Vagina (tissue), 2 donors: ENCODE measurements at places on chromosomes 12 and 14. TPM values are rescaled to one million over a fixed set of nuclear protein-coding genes. Genes with fewer than 3 reads are reported as not detected.

The LBHD2 gene
- total RNA-seq: not detected

DNA sequence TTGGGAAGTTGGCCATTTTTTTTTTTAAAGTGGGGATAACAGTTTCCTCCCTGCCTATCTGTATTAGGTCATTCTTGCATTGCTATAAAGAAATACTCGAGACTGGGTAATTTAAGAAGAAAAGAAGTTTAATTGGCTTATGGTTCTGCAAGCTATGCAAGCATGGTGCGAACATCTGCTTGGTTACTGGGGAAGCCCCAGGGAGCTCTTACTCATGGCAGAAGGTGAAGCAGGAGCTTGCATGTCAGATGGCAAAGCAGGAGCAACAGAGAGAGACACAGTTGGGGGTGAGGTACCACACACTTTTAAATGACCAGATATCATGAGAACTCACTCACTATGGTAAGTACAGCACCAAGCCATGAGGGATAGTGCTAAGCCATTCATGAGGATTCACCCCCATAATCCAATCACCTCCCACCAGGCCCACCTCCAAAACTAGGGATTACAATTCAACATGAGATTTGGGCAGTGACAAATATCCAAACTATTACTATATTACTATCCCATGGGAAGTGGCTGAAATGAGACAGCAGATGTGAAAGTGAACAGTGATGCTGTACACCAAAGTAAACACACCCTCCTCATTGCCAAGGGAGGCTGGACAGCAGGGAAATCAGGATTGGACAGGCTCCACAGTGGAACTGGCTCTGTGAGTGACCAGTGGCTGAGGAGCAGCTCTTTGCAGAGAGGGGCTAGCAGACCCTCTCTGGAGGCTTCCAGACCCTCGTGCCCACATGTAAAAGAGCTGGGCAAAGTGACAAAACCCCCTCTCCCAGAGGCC, 40.5 kb downstream of the CRACR2A start:
- no peak for DNase-seq

GRCh38 chr14:51400139-51400538, 160.1 kb downstream of the TMX1 start:
- DNase-seq: no peak

DNA sequence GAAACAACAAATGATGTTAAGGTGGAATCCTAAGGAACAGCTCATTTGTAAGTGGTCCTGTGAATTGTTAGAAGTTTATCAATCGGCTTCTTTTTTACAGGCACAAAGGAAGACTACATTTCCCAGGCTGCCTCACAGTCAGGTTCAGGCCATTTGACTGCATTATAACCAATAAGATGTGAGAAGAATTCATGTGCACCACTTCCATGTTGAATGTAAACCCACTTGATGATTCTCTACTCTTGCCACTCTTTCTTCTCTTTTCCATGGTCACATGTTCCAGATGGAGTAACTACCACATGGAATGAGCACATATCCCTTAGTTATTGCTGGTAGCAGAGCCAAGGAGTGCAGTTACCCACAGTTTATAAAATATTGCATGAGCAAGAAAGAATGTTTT, 67.1 kb upstream of the GZMB start:
- no peak for DNase-seq

GRCh38 chr12:121534495-121535148, 46.2 kb downstream of the KDM2B start:
- DNase-seq: no peak

GRCh38 chr12:14873440-14874185, 12.0 kb downstream of the MGP start:
- no peak for DNase-seq

The EML1 gene
- total RNA-seq: 32.7 TPM

The RAD52 gene
- total RNA-seq: 40.3 TPM

- DNase-seq: no peak
Observed at GRCh38 chr12:47650469-47650868, 55.4 kb downstream of the RPAP3 start.
